ENCODE measurements at places on chromosomes 5 and 9. TPM values are rescaled to one million over a fixed set of nuclear protein-coding genes. Genes with fewer than 3 reads are reported as not detected.

HNRNPAB gene
- 55.3 TPM for total RNA-seq

NPM1 gene
- 1,457 TPM for total RNA-seq

STXBP1 gene
- 20.9 TPM for total RNA-seq

TAF11L10 gene
- total RNA-seq, result not detected

SLC9A3 gene
- total RNA-seq, result 1.1 TPM

GAS1 gene
- 61.7 TPM for total RNA-seq

All from articular chondrocyte of knee joint (primary cell).